Eye (tissue), 1 donor: ENCODE measurements at places on chromosomes 12 and 14.
A peak's percentile ranks its signal among the peaks of the same experiment; 100 is the strongest.

- DNase-seq, result no peak
Measured at GRCh38 chr14:100546051-100546443, 41.2 kb downstream of the BEGAIN start.

GRCh38 chr14:36508418-36509068 lies 11.5 kb downstream of the NKX2-1 start:
- peak; percentile 66 for DNase-seq

- DNase-seq, result peak; percentile 73
Measured at GRCh38 chr14:23910101-23910875, 43.3 kb upstream of the DHRS4 start.

GRCh38 chr12:67662910-67663538 lies 14.5 kb downstream of the DYRK2 start:
- peak; percentile 85 for DNase-seq

GRCh38 chr14:58904776-58905175 lies 267.0 kb downstream of the DACT1 start:
- peak; percentile 32 for DNase-seq

DNA sequence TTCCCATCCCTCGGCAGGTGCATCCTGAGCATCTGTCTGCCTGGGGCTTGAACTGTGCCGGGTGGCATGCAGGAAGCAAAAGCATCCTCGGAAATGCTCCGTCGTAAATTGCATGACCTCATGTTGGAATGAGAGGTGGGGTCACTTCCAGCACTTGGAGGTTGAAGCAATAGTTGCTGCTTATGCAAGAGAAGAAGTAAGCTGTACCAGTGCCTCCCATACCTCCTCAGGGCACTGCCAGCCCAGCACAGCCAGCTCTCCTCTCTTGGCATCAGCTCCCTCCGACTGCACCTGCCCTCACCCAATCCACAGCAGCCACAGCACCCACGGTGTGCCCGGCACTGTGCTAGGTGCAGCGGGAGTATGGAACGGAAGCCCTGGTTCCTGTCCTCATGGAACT lies 11.5 kb downstream of the TEAD4 start:
- DNase-seq, result no peak

GRCh38 chr14:99326041-99326710 lies 54.2 kb upstream of the BCL11B start:
- no peak for DNase-seq

GRCh38 chr14:21068521-21069387 lies 1.4 kb upstream of the ARHGEF40 start:
- DNase-seq, result peak; percentile 90

- DNase-seq, result no peak
Measured at GRCh38 chr14:93829839-93830481, 41.7 kb upstream of the PRIMA1 start.

DNA sequence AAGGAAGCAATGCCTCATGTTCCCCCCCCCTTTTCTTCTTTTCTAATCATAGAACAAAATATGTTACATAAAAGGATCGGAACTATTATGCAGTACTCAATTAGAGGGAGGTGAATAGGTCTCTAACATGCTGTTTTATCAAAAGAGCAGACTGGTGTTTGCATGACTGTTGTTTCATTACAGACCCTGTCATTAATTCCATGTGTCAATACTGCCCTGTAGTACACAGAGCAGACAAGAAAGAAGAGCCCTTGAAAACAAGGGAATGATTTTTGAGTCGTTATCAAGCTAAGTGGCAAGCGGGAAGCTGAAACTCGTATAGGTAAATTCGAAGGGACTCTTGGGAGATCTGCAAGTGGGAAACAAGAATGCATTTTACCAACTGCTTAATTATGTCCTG lies 76.9 kb upstream of the TMEM263 start:
- peak; percentile 50 for DNase-seq

- DNase-seq, result no peak
Measured at GRCh38 chr12:68790081-68790951, 17.7 kb upstream of the MDM2 start.

- no peak for DNase-seq
Measured at GRCh38 chr14:71956920-71957563, 24.8 kb downstream of the RGS6 start.

GRCh38 chr12:93006471-93007208 lies 77.5 kb upstream of the EEA1 start:
- DNase-seq, result peak; percentile 67

DNA sequence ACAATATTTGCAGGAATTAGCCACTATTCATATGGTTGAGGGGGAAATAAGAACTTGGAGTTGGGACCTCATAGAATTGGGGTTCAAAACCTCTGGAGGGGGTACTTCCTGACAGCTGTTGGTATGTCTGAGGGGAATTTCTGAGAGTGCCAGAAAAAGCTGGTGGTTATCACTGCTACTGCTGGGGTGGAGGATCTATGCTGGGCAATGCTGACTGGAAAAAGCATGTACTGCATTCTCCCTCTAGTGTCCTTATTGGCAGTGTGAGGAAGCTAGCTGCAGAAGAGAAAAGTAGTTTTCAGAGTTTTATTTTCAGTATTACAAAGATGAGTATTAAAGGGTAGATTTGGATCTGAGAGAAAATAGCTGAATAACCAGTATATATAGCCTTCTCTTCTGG lies 88.8 kb downstream of the FUT8 start:
- DNase-seq, result no peak

DNA sequence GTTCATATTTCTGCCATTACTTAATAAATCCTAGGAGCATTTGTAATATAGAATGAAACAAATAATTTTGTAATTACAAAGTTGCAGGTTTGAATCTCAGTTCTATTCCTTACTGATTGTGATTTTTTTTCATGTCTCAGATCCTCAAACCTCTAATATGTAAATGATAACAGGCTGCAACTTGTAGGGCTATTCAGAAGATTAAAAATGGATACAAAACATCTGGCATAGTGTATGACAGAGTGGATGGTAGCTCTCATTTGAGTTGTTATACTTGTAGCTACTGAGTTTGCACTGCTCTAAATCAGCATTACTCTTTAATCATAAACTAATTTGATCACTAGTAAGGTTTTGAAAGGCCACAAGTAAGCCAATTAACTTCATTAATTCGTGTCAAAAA lies 406.3 kb upstream of the MGAT4C start:
- no peak for DNase-seq

- DNase-seq, result no peak
Measured at GRCh38 chr12:63163541-63163940, 12.5 kb upstream of the AVPR1A start.

DNA sequence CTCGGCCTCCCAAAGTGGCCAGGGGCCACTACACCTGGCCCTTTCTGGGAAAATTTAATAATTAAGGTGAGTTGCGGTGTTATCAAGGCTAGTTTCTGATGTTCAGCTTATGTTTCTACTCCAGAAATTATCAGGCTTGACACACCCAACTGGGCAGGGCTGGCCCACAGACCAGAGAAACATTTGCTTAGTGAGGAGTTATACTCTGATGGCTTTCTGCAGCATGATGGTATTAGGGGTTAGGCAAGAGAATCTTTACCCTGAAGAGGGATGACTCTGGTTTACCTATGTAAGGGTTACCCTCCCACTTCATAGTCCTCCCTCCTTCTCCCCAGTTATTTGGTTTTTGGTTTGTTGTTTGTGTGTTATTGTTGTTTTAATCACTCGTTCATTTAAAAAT lies 24.5 kb upstream of the HECTD1 start:
- no peak for DNase-seq

GRCh38 chr14:57732463-57733285 lies 133.2 kb downstream of the SLC35F4 start:
- peak; percentile 47 for DNase-seq

GRCh38 chr12:5210179-5210922 lies 166.7 kb downstream of the KCNA5 start:
- DNase-seq, result no peak

- DNase-seq, result no peak
Measured at GRCh38 chr12:115542656-115543055, 734.8 kb downstream of the MED13L start.

DNA sequence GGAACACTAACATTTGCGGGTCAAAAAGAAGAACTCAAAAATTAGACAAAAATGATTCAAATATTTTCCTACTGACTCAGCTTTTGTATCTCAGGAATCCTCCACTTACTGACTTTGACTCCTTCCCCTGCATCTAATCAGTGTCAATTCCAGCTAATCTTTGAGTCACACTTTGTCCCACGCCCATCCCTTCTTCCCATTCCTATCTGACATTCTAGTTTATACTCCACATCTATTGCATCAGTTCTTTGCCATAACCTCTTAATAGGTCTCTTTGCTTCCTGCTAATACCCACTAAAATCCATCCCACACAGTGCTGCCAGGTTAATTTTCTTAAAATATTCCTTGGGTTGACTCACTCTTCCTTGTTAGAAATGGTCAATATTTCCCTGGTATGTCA lies 19.1 kb downstream of the BBS10 start:
- no peak for DNase-seq

DNA sequence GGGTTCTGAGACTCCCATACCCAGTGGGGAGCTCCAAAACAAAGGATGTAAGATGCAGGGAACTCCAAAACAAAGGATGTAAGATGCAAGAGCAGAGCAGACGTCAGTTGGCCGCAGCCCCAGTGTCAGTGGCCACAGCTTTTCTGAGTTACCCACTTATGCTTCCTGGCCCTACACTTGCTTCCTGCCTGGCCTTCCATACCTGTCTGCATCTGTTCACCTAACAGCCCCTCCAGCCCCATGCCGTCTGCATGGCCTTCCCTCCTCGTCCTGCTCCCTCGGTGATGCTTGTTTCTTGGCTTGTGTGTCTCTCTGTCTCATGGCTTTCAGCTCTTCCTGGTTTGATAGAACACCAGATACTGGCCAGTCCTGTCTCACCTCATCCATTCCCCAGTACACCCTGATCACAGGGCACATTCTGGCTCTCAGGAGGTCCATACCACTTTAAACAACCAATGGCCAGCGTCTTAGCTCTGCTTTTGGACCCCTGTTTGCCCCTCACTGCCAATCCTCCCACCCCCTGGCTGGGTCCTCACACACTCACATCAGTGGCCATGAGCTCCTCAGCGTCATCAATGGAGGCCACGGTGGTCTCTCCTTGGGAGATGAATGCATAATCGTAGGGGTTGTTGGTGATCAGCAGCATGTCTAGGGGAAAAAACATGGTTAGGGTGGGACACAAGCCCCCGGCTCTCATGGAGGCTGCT lies 5.3 kb downstream of the MYH7 start:
- no peak for DNase-seq

DNA sequence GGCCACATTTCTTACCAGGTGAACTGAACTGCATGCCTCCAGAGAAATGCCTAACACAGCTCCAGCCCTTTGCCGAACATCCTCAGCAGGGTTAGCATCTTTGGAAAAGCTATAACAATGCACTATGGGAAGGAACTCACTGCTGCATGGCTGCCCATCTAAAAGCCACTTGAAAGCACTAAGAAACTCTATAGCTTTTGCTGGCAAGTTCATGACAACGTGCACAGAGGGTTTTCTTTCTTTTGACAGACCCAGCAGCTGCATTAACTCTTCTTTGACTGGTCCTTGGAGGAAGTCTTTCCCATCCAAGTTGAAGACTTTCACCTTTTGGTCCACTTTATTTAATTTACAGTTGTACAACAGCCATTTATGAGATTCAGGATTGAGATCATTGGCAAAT lies 5.3 kb downstream of the TRMT5 start:
- DNase-seq, result no peak

GRCh38 chr12:131603939-131604795 lies 106.7 kb upstream of the SFSWAP start:
- DNase-seq, result peak; percentile 50

DNA sequence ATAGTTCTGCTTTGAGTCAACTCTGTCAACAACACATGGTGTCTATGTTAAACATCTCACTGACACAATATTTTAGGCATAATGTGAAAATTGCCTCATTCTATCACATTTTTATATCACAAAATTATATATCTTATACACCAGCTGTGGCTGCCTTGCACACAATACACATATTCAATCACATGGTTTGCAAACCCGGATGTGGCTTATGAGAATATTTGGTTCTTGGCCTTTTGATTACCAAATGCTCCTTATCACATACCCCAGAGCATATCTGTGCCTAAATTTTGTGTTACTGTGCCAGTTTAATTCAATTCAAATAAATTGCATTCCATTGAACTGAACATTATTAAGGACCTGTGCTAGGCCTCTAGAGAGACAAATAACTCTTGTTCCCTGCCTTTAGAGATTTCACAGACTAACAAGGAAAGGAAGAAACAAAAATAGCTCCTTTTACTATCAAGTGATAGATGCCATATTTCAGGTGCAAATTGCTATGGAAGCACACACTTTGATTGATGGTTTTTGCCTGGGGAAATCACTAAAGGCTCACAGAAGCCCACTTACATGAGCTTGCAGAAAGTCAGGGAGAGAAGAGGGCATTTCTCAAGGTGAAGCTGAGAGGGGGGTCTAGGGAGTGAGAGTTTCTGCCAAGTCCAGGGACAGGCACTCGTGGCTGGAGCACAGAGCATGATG lies 63.4 kb downstream of the PPP1R36 start:
- DNase-seq, result no peak

GRCh38 chr12:6367969-6368892 lies 7.1 kb downstream of the SCNN1A start:
- DNase-seq, result no peak

DNA sequence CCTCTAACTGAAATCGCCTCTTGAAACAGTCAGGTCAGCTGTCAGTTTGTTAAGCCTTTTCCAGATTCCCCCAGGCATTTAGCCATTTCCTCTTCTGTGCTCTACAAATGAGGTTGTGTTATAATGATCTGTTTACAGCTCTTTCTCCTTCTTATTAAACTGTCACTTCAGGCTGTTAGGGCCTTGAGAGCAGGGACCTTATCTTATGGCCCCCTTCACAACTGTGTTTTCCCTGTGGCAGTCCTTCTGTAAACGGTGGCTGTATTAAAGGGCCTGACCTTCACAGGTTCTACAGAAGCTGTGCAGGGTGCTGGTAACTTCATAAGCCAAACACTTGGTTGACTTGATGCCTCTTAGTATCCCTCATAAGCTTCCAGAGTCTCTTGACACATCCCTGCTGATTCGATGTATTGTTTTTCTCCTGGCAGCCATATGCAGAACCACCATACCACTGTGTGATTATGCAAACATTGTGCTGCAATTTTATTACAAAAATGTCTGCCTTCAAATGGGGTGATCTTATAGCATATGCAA lies 104.7 kb downstream of the PLEKHA5 start:
- DNase-seq, result peak; percentile 46

- DNase-seq, result no peak
Measured at GRCh38 chr14:22233377-22233776, 355.6 kb downstream of the DAD1 start.

- no peak for DNase-seq
Measured at GRCh38 chr14:76292561-76292960, 83.4 kb upstream of the ESRRB start.

DNA sequence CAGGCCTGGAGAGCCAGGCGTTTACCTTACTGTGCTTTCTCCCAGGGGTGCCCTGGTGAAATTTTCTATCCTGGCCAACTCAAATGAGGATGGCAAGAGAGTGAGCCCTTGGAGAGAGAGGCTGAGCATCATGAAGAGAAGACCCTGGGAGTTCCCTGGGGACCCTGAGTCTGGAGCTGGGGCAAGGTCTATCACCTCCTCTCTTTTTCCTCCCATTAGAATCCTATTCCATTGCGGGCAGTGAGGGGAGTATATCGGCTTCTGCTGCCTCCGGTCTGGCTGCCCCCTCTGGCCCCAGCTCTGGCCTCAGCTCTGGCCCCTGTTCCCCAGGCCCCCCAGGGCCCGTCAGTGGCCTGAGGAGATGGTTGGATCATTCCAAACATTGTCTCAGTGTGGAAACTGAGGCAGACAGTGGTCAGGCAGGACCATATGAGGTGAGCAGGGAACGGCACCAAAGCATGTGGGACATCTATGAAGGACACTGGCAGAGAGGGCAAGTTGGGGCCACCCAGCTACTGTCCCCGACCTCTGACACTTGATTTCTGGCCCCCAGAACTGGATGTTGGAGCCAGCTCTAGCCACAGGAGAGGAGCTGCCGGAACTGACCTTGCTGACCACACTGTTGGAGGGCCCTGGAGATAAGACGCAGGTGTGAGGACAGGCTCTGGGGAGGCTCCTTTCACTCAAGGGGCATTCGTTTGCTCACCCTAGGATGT lies 1.6 kb downstream of the ARHGEF25 start:
- DNase-seq, result no peak
